Mesendoderm (in vitro differentiated cells): ENCODE measurements at places on chromosomes 5 and 9.

DNA sequence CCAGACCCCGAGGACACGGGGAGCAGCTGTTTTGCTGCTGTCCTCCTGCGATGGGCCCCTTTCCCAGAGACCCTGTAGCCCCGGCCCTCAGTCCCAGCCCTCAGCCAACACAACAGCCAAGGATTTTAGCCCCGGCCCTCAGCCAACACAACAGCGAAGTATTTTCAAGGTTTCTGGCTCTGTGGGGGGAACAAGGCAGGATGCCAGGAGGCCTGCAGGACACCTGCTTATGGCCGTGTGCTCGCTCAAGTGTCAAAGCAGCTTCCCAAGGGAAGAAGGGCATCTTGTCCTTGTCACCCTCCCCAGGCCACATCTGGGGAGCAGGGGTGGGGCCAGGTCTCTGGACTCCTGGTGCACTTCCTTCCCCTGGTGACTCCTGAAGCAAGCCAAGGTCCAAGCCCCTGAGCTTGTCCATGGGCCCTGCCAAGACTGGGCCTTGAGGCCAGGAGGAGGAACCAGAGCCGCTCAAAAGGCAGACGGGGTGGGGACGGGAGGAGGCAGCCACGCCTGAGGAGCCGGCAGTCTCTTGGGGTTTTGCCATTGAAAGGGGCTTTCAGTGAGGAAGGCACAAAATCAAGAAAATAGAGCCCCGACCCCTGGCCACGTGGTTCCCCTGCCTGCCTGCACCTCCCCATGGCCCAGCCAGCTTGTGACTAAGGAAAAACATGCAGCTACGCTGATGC, 10.8 kb downstream of the KCNT1 start:
- DNase-seq = no peak

- no peak for DNase-seq
These were observed 8.0 kb downstream of the ARL10 start for GRCh38 chr5:176373100-176373818.

GRCh38 chr5:16700081-16700480, 83.3 kb upstream of the RETREG1 start:
- no peak for DNase-seq

DNA sequence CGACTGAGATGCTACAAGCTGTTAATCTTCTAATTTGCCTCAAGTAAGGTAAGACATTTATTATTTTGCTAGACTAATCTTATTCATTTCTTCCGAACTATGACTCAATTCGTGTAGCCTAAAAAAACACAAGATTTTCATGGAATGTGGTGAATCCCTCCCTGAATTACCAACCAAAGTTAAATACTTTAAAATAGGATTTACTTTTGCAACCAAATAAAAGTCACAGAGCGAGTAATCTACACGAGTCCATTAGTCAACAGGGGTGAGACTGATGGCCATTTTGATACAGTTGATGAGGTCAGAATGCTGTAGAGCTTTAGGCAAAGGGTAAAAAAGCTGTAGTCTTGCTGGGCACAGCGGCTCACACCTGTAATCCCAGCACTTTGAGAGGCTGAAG, 13.1 kb upstream of the BNC2 start:
- no peak for DNase-seq

GRCh38 chr5:90853750-90854149, 295.2 kb downstream of the ADGRV1 start:
- DNase-seq = no peak

- no peak for DNase-seq
These were observed 134.8 kb downstream of the UGCG start for GRCh38 chr9:112031400-112031799.

DNA sequence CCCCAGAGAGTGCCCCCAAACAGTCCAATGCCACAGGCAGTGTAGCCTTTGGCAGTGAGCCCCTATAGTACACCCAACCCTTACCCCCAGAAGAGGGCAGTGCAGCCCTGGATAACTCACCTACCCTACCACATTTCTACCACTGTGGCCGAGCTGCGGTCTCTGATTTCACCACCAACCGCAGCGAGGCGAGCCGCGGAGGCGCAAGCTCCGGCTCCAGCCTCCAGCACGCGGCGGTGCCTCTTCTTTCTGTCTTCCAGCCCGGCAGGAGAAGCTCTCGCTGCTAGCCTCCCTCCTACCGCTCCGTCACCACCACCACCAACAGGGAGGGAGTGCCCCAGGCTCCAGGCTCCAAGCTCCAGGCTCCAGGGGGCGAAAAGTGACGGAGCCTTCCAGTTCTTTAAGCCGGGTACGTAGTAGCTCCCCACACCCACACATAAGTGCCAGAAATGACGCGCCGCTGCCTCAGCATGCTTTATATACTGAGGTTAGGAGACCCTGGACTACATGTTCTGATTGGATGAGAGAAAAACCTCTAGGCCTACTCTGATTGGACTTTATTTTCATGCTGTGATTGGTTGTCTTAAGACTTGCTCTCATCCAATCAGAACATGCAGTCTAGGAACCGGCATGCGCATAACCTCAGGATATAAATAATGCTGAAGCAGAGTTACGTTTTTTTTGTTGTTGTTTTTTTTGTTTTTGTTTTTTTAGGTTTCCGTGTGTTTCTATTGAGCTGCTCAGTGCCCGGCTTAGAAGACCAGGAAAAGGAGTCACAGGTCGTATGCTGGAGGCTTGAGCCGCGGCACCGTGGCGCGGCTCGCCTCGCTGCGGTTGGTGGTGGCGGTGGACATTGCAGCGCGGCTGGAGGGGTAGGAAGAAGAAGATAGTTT, at the start of gene PCAT7:
Gene PCAT7 (plus strand): TSS at position 645 of the 893 bp plus-strand sequence.
- DNase-seq = peak; percentile 96

GRCh38 chr5:122152266-122152900, 23.0 kb downstream of the ZNF474 start:
- DNase-seq = peak; percentile 81

GRCh38 chr9:125442452-125442851, 180.8 kb downstream of the GAPVD1 start:
- no peak for DNase-seq

DNA sequence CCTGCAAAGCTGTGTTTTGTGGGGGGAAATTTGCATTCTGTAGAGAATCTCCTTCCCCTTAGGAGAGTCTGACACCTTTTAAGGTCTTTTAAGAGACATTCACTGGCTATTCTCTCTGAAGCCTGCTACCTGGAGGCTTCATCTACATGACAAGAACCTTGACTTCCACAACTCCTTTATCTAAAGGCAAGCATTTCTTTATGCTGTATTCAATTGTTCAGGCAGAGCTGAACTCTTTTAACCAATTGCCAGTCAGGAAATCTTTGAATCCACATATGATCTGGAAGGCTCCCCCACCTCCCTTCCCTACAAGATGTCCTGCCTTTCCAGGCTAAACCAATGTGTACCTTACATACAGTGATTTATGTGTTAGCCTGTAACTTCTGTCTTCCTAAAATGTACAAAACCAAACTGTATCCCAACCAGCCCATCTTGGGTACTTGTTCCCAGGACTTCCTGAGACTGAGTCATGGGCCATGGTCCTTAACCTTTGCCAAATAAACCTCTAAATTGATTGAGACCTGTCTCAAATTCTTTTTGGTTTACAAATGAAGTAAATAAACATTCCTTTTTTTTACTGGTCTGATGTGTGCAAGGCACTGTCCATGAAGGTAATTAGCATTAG, 9.9 kb downstream of the C9orf85 start:
- DNase-seq = peak; percentile 84

DNA sequence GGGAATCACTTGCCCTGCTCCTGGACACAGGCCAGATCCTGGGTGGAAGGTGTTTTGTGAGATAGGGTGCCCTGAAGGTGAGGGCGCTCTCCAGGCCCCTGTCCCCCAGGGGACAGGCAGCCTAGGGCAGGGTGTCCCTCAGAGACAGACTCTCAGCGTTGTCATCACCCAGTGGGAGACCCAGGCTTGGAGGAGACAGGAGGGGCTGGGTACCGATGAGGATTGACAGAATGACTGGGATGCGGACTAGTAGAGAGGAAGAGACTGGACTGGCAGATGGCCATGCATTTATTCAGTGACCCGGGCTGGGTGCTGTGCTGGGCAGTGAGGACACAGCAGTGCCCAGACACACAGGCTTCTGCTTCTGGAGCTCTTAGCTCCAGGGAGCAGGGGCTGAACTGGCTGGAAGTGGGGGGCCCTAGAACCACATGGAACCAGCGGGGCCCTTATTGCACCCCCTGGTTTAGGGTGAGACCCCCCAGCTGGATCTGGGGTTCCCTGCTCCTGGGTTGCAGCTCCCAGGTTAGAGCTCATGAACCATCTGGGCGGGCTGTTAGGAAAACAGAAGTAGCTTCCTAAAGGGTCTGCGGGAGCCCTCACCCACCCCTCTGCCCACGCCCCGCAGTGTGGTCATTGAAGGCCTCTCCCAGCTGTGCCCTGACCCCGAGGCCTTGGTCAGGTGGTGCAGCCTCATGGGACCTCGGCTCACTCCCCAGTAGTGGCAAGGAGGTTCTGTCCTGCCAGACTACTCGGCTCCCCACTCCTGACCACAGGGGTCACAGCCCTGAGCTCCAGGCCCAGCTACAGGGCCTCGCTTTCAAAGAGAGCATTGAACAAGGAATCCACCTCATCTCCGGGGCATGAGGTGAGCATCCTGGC, 116.7 kb upstream of the LMX1B start:
- DNase-seq = no peak

DNA sequence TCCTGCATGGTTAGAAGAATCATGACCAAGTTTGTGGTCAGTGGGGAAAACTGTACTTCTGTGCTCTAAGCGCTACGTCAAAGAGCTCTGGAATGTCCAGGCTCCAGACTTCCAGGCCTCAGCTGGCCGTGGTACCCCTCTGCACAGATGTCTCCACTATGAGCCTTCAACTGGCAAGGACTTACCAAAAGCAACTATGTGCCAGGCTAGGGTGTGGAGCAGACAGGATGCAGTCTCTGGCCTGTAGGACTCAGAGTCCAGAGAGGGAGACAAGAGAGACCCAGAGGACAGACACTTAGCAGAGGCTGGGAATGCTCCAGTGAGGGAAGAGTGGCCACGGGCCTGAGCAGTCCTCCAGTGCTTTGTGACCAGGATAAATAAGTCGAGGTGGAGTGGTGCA, 31.0 kb upstream of the TCF7 start:
- DNase-seq = no peak

DNA sequence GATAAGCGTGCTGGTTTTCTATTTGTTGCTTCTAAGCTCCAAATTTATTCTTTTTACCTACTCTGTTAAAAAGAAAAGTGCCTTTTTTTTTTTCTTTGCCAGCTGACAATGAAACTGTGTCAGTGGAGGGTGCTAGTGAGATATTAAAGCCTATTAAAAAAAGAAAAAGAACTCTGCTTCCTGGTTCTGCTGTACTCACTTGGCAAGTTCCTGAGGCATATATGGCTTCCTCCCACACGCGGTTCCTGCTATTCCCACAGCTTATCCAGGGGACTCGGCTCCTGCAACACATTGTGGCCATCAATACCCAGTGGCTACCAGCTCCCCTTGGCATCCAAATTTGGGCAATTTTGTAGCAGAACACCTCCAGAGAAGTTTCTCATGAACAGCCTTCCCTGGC, 1977.7 kb upstream of the CDH9 start:
- no peak for DNase-seq

DNA sequence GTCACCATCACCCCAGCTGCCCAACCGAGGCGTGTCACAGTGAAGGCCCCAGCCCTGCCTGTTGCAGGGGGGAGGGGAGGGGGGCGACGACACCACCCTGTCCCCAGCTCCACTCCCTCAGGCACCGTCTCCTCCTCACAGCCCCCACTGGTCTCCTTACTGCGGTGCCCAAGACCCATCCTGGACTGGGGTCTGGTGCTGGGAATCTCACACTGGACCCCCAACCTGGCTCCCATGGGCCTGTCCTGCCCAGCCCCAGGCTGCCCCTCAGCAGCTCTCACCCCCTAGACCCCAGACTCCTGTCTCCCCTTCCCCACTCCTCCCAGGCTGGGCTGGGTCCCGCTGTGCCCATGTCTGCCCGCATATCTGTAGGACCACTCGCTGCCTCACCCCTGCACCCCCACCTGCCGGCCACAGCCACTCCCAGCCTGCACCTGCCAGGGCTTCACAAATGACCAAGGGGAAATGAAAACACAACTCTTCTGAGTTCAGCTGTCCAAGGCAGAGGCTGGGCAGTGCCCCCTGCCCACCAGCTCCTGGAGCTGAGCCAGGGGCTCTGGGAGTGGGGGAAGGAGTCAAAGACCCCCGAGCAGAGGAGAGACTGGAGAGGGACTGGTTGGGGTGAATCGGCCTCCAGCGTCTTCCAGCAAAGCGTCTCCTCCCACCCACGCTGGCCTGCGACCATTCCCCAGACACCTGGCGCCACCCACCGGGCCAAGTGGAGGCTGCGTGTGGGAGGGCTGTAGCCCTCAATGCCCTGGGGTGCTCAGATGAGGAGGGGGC, 32.6 kb upstream of the EGFL7 start:
- DNase-seq = peak; percentile 80

GRCh38 chr5:24389968-24390367, 254.8 kb downstream of the CDH10 start:
- DNase-seq = no peak

GRCh38 chr5:146527785-146528184, 11.8 kb upstream of the GPR151 start:
- DNase-seq = no peak

GRCh38 chr5:158451993-158452672, 593.2 kb upstream of the CLINT1 start:
- DNase-seq = no peak

DNA sequence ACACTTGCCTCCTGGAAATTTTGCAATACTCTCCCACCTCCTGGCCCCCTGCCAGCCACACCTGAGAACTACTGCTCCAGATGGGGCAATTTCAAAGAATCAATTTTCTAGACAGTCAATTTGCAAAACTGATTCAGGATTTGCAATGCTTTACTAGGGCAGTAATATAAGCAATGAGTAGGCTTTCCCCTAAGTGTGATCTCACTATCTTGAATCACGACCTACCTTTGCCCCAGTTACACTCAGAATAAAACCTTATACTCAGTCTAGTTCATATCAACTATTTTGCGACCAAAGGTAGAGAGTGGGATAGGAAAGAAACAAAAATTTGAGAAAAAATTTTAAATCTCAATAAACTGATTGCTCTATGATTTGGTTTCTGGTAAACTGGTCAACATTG, 54.4 kb downstream of the DROSHA start:
- no peak for DNase-seq

DNA sequence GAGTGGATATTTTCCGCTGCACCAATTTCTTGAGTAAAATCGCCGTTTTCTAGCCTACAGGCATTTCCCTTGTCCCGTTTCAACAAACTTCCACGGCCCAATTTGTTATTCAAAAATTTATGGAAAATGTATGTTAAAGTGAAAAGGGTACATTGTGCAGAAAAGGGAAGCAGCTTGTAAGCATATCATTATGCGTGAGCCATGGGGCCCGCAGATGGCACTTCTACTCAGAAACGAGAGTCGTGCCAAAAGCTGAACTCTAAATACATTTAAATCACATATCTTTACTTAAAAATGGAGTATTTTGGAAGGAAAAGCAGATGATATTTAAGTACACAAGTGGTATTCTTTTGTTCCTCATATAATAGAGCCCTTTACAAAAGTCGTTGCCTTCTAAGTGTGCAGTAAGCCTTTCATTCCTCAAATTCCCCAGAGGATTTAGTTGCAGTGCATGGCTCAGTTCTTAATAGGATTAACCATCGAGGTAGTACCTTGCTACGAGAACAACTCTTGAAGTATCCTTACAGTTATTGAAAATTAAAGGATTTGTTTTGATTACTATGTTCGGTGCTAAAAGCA, 1227.2 kb upstream of the WWC1 start:
- DNase-seq = peak; percentile 54
